ENCODE measurements at places on chromosomes 2 and 18.

DNA sequence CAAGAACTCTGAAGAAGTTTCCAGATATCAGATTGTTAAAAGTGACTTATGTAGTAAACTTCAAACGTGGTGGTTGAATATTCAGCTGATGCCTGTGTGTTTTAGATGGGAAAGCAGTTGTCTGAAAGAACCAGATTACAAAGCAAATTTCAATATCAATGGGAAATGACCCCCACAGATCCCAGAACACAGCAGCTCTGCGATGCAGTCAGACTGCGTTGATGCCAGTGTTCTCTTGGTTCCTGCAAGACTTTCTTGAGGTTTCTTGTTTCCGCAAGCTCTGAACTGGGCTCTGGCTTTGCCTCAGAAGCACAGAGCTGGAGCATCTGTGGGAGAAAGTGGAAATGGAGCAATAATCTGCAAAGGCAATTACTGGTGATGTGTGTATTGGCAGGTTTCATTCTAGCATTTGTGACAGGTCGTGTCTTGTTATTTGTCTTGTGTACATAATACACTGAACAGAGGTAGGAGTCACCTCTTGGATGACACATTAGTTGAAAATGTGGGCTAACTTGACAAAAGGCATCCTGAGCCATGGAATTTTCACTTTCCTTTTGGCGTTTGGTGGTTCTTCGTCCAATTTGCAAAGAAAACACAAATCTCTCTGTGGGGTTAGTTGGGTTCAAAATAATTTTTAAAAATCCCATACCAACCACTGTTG, 10.8 kb upstream of the LYPD6B start:
- no peak for DNase-seq

- DNase-seq, result peak; percentile 3
These were observed 209.6 kb downstream of the CYP26B1 start for GRCh38 chr2:71938108-71938507.

- no peak for DNase-seq
These were observed 357.9 kb downstream of the THSD7B start for GRCh38 chr2:137123226-137123625.

- peak; percentile 54 for DNase-seq
These were observed 206.7 kb downstream of the MGAT5 start for GRCh38 chr2:134460583-134460998.

GRCh38 chr2:48397281-48397680, 132.7 kb upstream of the STON1 start:
- no peak for DNase-seq

GRCh38 chr2:62933398-62933917, 117.2 kb upstream of the OTX1 start:
- no peak for DNase-seq

DNA sequence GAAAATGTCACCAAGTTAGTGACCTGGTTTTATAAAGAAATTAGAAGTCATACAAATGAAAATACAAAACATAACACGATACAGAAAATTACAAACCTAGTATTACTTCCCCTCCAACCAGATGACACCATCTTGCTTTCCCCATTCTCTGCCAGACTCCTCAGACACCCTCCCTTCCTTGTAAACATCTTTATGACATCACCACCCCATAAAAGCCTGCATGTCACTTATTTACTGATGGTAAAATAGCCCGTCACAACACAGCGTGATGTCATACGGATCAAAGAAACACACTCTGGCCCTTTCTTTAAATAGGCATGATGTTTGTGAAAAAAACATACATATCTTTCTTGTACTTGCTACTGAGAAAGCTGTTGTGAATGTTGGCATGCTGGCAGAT, 254.8 kb upstream of the SOX11 start:
- DNase-seq, result no peak

DNA sequence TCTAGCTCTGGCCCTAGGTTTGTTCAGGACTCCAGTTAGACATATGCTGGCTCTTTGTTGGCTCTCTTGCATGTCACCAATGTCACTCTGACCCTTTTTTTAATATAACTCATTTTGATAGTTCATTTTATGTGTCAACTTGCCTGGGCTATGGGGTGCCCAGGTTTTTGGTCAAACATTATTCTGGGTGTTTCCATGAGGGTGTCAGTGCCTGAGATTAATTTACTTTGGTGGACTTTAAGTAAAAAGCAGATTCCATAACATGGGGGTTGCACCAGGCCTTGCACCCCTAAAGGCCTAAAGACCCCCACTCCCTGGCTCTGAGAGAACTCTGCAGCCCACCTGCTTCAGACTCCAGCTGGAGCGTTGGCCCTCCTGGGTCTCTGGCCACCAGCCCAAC, 48.1 kb upstream of the SNTG2 start:
- DNase-seq, result no peak

GRCh38 chr2:234592541-234592940, 95.7 kb upstream of the ARL4C start:
- no peak for DNase-seq

DNA sequence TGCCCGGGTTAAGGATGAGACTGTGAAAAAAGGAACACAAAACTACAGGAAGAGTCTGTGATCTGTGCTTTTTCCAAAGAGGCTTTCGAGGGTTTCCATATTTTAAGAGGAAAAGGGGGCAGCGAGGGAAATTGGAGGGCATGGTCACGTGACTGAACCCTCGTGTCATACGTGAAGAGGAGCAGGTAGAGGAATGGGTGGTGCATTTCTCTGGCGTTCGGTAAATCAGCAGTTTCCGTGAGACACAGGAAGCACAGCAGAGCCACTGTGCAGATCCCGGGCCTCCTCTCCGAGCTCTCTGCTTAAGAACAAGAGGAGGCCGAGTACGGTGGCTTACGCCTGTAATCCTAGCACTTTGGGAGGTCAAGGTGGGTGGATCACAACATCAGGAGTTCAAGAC, 219.7 kb downstream of the NDUFA10 start:
- no peak for DNase-seq

DNA sequence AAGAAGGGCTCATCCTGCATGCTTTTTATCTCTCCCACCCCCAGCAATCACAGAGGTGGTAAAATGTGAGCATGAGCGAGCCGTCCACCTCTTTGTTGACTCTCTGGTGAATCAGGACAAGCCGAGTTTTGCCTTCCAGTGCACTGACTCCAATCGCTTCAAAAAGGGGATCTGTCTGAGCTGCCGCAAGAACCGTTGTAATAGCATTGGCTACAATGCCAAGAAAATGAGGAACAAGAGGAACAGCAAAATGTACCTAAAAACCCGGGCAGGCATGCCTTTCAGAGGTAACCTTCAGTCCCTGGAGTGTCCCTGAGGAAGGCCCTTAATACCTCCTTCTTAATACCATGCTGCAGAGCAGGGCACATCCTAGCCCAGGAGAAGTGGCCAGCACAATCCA, 19.5 kb downstream of the LIPG start:
- no peak for DNase-seq

- DNase-seq, result no peak
These were observed 120.0 kb upstream of the TTN start for GRCh38 chr2:178927173-178927572.

DNA sequence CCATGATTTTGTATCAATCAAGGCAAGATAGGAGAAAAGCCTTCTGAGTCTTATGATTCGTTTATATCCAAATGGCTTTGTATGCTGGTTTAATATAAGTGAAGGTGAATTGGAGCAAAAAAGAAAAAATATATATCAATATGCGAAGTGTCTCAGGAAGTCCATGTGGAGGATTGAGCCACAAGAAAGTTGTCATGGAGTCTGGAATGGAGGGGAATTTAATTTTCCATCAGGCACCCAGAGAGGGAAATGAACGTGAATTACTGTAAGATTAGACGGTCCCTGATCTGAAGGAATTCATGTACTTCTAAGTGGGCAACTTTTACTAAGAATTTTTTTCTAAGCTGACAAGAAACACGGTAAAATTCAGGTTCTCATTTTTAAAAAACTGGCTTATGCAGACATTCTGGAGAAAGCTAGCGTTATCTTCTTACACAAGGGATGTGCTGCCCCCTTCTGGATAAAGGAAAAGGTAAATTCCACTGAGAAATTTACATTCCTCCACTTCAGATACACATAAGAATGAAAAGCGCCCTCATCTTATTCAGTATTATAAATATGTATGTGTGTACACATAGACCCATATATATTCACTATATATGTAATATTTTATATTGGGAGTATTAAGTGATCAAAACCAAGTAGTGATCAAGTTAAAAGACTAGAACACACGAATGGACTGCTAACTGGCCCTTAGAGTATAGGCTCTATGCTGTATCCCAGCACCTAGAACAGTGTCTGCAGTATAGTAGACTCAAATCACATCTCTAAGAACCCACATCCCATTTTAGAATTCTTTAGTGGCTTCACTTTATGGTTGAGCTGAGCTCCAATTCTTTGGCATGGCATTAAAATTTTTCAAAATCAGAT, 289.0 kb upstream of the TFPI start:
- no peak for DNase-seq

GRCh38 chr2:158573739-158574138, 117.0 kb downstream of the PKP4 start:
- no peak for DNase-seq

DNA sequence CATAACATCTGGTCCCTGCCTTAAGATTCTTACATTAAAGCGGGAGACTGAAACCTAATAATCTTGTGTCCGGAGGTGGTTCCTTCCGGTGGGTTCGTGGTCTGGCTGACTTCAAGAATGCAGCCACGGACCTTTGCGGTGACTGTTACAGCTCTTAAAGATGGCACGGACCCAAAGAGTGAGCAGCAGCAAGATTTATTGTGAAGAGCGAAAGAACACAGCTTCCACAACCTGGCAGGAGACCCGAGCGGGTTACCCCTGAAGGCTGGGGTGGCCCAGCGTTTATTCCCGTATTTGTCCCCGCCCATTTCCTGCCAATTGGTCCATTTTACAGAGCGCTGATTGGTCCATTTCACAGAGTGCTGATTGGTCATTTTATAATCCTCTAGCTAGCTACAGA, 122.3 kb upstream of the SIX2 start:
- DNase-seq, result no peak

DNA sequence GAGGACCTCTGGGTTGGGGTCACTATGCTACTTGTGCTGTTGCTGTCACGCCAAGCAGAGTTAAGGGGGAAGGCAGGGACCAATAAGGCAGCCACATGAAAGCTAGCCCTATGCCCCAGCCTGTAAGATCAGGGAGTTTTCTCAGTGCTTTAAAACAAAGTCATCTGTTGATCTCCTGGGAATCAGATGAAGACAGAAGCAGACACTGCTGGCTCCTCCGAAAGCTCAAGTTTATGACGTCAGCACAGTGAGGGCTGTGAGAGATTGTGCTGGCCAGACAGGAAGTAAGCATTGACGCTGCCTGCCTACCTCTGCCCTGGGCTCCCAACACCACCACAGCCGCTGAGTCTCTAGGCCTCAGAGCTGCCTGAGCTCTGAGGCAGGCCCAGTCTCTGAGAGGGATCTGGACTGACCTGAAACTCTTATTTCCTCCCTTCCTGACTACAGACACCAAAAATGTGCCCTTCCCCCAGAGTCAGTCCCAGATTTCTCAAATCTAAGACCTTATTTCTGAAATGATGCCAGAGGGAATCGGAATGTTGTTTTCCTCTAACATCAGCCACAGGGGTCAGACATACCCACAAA, 118.1 kb upstream of the EPAS1 start:
- peak; percentile 79 for DNase-seq

DNA sequence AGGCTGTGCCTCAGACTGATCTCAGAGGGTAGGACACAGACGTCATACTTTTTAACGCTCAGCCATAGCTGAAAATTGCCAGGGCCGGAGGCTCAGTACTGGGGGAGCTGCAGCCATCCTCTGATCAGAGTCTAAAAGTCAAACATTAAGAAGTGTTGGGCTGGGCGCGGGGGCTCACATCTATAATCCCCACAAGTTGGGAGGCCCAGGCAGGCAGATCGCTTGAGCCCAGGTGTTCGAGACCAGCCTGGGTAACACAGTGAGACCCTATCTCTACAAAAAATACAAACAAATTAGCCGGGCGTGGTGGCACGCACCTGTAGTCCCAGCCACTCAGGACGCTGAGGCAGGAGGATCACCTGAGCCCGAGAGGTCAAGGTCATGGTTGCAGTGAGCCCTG, 48.8 kb downstream of the FAM178B start:
- DNase-seq, result no peak

DNA sequence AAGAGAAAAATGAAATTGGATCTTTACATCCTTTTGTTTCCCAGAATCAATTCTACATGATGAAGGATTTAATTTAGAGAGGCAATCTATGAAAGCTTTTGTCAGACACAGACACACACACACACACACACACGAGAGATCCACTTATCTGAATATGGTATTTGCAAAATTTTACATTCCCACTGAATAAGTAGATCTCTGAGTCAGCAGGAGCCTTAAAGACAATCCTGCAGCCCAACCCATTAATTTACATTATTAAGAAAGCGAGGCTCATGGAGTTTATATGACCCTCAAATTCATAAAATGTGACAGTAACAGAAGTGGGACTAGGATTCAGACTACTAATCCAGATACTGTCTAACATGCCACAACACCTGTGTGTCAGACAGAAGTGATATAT, 404.4 kb downstream of the NRXN1 start:
- no peak for DNase-seq

DNA sequence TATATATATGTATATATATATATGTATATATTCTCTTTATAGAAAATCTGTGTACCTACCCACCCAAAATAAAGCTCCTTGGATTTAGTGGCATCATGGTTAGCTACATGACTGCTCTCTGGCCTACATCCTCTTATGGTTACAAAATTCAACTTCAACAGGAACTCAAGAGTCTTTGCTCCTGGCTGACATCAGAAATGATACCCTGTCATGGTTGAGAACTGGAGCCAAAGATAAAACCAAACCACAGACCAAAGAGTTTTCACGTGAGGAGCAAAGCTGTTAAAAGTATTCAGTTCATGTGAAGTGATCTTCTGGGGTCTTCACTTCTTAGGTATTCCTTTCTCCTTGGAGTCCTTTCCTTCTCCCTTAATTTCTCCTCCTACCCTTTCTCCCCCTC, 476.3 kb downstream of the SOX11 start:
- DNase-seq, result no peak

GRCh38 chr2:232363784-232364615, 14.6 kb upstream of the ALPP start:
- DNase-seq, result peak; percentile 60

DNA sequence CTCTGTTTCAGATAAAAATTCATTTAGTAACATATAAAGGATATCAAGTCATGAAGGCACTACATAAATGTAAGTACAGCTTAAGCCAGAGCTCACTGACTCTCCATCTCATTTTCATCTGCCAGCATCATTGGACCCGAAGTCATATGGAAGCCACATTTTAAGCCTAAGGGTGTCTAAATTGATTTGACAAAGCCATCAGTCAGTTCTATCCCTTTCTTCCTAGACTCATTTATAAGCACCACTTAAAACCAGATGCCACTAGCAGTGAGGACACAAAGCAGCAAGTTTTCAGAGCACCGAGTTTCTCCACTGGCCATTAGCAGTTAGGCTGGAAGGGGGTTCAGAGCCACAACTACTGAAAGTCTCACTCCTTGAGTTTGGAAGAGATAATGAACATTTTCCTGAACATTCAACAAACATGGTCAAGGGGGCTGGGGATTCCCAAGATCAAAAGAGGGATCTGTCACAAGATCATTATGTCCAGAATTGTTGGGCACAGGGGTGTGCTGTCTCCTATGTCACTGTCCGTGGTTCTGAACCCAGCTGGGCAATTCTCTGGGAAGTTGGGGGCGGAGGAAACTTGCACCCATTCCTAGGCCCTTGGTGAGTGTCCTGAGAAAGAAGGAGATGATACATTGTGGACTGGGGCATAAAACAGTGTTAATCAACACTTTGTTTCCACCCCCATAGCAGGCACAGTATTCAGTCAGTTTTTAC, 158.5 kb upstream of the LMAN1 start:
- no peak for DNase-seq
